ENCODE measurements at places on chromosomes 1 and 21. TPM values are rescaled to one million over a fixed set of nuclear protein-coding genes. Genes with fewer than 3 reads are reported as not detected.

The PTGS2 gene
- 164 TPM for total RNA-seq

The TMEM61 gene
- total RNA-seq: not detected

The CLCNKA gene
- total RNA-seq: not detected

The GBP2 gene
- 0.56 TPM for total RNA-seq

The AIM2 gene
- total RNA-seq: not detected

The LRRC53 gene
- total RNA-seq: not detected

The TMOD4 gene
- 1.1 TPM for total RNA-seq

The PUSL1 gene
- total RNA-seq: 26.2 TPM

- peak; percentile 37 for DNase-seq
These were observed 27.5 kb downstream of the ATP8B2 start for GRCh38 chr1:154352581-154353459.

DNA sequence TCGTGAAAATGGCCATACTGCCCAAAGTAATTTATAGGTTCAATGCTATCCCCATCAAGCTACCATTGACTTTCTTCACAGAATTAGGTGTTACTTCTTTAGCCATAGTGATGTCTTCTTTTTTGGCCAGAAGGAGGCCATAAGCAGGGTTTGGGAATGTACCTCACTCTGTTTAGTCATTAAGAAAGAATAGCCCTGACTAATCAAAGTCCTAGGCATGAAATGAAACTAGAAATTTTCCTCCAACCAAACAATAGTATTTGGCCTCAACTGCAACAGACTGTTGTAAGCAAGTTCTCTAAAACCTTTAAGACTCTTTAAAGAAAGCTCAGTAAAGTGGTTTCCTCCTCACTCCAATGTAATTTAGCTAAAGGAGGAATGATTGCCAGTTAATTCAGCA, 163.9 kb downstream of the AKT3 start:
- no peak for DNase-seq

- DNase-seq: no peak
These were observed 2.8 kb downstream of the SIPA1L2 start for GRCh38 chr1:232627171-232627570.

DNA sequence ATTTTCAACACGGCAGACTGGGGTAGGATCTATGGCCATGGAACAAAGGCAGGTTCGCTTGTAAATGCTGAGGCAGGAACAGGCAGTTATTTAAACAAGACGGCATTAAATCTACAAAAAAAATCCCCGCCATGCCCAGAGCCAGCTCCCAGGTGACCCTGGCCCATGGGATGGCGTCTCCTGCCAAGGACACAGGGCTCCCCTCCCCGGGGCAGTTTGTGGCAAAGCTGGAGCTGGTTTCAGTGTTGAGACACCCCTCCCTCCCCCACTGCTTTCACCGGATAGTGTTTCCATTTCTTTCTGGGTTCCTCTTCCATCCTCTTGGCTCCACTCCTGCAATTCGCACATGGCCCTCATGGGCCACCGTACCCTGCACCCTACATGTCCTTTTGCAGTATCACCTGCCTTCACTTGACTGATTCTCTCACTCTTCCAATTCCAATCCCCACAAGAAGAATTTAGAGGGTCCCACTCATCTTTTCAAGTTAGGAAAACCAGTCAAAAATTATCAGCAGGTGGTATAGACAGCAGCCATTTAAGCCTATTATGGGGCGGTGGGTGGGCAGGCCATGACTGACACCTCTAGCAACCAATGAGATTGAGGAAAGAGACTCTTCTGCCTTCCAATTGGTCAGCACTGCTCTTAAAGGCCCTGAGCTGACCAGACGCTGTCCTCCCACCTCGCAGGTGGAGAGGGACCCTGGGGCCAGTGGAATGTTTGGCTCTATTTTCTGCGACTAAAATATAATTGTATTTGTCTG, 52.0 kb downstream of the OLIG1 start:
- peak; percentile 39 for DNase-seq

DNA sequence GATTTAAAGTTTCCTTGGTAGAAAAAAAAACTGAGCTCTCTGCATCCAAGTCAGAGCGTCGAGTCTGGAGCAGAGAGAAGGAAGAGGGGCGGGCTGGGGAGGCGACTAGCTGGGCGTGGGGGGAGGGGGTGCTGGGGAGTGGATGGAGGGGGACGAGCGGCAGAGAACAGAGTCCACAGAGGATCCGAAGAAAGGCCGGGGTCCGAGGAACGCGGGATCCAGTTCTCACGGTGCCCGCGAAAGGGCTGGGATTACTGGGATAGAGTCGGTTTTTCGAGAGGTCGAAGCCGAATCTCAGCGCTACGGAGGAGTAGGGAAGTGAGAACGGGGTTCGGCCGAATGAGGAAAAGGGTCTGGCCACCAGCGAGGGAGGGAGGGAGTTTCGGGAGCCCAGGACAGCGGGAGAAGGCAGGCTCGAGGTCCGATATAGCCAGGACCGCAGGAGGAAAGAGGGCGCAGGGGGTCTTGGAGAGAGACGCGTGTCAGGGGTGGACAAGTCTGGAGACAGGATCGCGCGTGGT, 665 bp downstream of the DAB1 start:
- DNase-seq: no peak

GRCh38 chr1:165011991-165012531, 344.5 kb downstream of the LMX1A start:
- no peak for DNase-seq

DNA sequence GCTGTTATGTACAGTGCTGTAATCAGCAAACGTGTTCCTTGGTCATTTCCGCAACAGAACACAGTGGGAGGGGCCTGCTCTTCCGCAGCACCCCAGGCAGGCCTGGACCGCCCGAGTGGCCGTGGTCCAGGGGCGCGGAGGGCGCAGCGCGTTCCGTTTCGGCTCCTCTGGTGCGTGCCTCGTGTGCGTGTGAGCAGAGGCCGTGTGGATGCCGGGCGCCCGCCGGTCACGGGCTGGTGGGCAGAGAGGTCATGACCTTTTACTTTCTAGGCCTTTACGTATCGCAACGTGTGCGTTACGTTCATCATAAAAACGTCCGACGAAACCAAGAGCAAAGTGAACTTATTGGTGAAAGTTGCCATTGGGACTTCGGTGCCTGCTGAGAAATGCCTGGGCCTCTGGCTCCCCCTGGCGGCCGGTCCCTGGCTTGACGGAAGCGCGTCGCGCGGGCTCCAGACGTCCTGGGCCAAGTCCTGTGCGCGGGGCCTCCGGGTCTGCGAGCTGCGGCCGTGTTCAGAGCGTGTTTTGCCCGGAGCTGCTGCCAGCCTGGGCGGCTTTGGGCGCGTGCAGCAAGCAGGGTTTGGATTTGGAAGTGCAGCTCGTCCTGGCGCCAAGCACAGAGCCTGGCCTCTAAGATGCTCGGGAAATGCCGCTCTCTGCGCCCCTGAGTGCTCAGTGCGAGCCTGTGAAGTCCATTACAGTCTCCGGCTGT, 34.4 kb downstream of the COL18A1 start:
- DNase-seq: peak; percentile 79

GRCh38 chr1:79899914-79900313, 893.4 kb upstream of the ADGRL4 start:
- peak; percentile 99 for DNase-seq

DNA sequence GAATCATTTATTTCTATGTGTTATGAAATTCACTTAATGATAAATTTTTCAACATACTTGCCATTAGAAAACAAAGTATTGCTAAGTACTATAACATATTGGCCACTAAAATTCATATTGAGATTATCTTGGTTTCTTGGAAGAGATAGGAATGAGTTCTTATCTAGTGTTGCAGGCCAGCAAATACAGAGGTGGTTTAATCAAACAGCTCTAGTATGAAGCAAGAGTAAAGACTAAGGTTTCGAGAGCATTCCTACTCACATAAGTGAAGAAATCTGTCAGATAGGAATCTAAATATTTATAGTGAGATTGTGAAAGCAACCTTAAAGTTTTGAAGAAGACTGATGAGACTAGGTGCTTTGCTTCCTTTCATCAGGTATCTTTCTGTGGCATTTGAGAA, 37.9 kb upstream of the FOXE3 start:
- DNase-seq: no peak

DNA sequence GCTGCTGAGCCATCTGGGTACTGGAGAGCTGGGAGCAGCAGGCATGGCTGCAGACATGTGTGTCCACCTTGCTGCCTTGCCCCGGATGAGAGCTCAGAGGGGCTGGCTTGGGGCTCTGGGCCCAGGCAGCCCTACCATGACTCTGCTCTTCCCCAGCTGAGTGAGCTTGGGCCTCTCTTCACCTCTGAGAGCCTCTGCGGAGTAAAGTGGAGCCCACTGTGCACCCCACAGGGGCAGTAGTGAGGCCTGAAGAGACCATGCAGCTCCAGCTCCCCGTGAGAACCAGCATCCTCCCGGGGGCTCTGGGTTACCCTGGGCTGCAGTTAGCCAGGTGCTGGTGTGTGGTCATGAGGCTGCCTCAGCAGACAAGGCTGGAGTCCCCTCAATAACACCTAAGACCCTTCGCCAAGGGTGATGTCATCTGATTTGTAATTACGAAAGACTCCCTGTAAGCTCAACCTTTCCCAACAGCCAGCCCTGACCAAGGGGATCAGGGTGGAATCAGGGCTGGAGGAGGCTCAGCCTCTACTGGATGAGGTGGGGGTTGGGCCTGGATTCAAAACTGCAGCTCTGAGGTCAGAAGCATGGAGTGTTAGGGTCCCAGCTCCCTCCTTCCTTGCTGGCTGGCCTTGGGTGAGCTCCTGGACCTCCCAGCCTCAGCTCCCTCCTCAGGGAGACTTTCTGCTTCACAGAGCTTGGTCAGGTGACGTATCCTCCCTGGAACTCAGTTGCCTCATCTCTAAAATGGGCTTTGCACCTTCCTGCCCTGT, 308.0 kb downstream of the MATN1 start:
- no peak for DNase-seq

DNA sequence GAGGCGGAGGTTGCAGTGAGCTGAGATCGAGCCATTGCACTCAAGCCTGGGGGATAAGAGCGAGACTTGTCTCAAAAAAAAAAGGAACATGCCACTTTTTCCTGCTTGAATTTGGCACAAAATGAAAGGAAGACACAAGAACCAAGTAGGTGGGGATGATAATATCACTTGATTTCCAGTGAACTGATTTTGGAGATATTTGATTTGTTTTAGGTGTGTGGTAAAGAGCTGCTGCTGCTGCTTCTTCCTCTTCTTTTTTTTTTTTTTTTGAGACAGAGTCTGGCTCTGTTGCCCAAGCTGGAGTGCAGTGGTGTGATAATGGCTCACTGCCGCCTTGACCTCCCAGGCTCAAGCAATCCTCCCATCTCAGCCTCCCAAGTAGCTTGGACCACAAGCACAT, 29.9 kb upstream of the CAPZB start:
- no peak for DNase-seq

DNA sequence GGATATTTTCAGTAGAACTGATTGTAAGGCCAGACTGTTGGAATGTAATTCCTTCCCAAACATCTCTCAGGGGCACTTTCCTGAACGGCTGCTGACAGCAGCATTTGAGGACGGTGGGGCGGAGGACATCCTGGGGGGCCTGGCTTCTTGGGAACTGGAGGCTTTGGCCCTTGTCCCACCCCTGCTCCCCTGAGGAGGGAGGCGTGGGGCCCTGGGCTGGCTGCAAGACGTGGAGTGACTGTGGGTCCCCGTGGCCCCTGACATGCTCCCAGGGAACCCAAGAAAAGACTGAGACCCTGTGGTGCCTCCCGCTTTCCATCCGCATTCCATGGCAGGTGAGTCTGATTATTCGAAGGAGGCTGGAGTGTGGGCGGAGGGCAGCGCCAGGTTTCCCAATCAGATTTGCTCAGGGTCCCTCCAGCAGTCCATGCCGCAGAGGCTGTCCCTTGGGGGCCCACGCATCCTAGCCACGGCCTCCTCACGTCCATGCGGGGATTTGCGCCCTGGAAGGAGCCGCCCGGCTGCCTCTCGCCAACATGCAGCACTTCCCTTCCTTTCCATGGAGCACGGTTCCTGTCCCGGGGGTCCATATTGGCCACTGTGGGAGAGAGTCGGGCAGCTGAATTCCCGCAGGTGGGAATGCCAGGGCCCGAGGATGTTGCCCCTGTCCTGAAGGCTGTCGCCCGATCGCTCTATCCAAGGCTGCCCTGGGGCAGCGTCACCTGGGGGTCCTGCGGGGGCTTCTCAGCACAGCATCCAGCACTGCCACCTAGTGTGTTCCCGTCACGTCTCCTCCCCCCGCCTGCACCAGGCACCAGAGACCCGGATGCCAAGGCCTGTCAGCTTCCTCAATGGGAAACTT, 69.0 kb downstream of the FAAP20 start:
- DNase-seq: no peak
